ENCODE measurements at places on chromosomes 6 and 20.

GRCh38 chr6:43367245-43367984 lies 2.0 kb downstream of the ZNF318 start:
- no peak for DNase-seq

GRCh38 chr6:28597217-28597835 lies 71.6 kb downstream of the GPX5 start:
- peak; percentile 46 for DNase-seq

- DNase-seq, result no peak
Observed at GRCh38 chr6:52533491-52533890, 43.4 kb downstream of the TRAM2 start.

DNA sequence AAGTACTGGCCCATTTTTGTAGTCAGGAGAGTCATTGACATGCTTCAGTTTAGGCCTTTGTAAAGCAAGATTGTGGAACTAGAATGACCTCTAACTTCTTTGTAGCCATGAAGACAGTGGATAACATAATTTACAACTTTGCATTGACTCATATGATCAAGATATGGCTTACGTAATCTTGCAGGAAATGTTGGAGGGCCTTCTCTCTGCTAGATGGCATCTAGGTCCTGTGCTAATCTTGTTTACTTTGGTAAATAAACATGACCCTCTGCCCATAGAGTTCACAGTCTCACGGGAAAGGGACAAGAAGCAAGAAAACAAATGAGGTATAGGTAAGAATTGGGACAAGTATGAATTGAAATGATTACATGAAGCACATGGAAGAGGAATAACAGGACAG lies 355.2 kb upstream of the ARID1B start:
- DNase-seq, result no peak

DNA sequence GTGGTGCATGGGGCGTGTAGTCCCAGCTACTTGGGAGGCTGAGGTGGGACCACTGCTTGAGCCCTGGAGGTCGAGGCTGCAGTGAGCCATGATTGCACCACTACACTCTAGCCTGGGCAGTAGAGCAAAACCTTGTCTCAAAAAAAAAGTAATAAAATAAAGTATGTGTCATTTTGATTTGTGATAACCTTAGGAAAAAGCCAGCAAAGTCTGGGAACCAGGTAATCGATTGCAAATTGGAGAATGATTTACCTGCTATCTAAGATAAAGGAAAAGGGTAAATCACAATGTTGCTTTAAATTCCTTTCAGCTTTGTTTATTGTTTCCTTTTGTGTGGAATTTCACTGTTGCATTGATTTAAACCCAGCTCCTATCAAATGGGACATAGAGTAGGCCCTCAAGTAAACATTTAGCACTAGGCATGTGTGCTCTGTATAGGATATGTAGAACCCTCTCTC lies 59.0 kb downstream of the SGK1 start:
- DNase-seq, result no peak

DNA sequence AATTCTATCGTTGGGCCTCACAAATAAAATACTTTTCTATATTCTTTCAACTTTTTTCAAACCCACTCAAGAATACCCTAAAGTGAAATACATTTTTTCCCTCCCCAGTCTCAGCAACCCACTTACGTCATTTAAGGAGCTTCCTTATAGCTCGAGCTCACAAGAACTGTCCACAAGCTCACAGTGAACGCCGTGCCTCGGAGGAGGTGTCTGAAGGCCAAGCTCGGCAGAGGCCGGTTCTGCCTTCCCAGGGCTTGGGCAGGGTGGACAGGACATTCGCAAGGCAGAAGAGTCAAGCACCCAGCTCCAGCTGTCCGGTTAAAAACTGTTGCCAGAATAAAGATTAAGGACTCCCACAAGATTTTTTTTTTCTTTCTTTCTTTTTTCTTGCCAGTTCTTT lies 802.3 kb downstream of the QKI start:
- DNase-seq, result no peak

GRCh38 chr20:3041854-3042409 lies 1.5 kb upstream of the GNRH2 start:
- DNase-seq, result no peak

DNA sequence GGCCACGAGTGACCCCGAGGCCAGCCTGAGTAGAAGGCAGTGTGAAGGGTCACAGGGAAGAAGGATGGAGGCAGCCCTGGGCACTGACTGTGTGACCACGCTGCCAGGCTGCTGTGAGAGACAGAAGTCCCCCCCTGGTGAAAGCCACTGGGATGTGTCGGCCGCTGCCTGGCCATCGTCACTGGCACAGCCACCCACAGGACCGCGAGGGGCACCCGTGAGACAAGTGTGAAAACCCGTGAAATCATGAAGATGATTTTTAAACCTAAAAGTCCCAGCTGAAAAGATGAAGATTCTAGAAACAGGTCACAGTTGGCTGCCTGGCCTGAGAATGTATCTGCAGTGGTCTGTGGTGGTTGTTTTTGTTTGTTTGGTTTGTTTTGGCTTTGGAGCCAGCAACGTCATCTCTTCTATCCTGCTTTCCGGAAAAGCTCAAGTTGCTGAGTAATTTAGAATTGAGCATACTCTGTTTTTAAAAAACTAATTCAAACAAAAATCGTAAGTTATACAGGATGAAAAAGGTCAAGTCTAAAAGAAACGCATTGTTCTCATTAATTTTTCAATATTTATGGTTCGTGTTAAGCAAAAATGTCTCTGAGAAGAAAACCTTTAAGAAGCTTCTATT lies 94.7 kb downstream of the HUS1B start:
- no peak for DNase-seq

DNA sequence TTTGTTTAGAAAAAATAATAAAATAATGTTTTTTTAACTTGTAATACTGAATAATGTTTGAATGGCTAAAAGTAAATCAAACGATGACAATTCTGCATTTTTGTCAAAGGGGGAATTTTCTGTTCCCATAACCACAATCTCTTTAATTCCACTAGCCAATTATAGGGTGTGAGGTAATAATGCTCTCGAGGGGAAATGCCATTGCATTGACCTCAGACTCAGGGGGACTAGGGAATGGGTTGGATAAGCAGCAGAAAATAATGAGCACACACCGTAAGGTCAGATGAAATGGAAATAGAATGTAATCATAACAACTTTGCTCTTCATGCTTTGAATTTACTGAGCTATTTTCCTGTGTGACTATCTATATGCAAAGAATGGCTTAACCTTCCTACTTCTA lies 584.7 kb downstream of the RFPL4B start:
- DNase-seq, result no peak

DNA sequence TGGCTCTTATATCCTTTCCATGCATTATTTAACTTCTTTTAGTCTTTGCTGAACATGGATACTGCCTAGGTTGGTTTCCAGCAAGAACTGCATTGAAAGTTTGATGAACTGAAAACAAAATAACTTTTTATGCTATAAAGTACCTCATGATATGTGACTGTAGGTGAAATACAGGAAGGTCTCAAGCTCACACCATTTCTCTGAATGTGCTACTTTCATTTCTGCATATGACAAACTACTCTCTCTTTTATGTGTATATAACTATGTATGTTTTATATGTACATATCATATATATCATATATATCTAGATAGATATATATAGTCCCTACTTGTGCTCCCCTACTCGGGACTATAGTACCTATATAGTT lies 65.9 kb downstream of the AIG1 start:
- no peak for DNase-seq

DNA sequence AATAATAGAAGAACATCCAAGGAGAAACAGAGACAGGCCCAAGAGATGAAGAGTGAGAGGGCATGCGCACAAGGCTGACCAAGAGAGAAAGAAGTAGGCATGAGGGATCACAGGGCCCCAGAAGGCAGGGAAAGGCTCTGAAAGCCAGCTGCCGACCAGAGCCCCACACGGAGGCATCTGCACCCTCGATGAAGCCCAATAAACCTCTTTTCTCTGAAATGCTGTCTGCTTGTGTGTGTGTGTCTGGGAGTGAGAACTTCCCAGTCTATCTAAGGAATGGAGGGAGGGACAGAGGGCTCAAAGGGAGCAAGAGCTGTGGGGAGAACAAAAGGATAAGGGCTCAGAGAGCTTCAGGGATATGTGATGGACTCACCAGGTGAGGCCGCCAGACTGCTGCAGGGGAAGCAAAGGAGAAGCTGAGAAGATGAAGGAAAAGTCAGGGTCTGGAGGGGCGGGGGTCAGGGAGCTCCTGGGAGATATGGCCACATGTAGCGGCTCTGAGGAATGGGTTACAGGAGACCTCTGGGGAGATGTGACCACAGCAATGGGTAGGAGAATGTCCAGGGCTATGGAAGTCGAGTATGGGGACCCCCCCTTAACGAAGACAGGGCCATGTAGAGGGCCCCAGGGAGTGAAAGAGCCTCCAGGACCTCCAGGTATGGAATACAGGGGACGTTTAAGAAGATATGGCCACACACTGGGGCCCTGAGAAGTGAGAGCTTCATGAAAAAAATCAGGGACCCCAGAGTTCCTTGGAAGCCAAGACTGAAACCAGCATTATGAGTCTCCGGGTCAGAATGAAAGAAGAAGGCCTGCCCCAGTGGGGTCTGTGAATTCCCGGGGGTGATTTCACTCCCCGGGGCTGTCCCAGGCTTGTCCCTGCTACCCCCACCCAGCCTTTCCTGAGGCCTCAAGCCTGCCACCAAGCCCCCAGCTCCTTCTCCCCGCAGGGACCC lies 981 bp upstream of the TNF start:
- no peak for DNase-seq

DNA sequence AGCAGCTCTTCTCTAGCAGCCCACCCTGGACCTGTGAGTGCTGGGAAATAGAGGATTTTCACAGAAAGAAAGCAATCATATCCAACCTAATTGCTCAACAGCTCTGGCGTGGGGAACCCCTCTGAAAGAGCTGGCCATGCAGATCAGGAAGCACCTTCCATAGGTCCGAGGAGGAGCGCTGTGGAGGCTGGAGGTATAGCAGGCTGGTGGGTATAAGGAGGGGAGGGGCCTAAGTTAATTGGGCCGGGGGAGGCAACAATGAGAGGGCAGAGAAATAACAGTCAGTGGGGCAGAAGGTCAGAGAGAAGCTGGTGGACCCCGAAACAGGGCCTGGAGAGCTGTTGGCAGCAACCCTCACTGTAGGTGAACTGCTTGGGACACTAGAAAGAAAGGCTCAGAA lies 40.8 kb downstream of the SNRNP48 start:
- DNase-seq, result no peak

GRCh38 chr6:15504581-15505350 lies 158.1 kb downstream of the DTNBP1 start:
- no peak for DNase-seq

All from GM06990 (cell line).